Fibroblast of skin of back (primary cell): ENCODE measurements at places on chromosomes 16 and 17.

DNA sequence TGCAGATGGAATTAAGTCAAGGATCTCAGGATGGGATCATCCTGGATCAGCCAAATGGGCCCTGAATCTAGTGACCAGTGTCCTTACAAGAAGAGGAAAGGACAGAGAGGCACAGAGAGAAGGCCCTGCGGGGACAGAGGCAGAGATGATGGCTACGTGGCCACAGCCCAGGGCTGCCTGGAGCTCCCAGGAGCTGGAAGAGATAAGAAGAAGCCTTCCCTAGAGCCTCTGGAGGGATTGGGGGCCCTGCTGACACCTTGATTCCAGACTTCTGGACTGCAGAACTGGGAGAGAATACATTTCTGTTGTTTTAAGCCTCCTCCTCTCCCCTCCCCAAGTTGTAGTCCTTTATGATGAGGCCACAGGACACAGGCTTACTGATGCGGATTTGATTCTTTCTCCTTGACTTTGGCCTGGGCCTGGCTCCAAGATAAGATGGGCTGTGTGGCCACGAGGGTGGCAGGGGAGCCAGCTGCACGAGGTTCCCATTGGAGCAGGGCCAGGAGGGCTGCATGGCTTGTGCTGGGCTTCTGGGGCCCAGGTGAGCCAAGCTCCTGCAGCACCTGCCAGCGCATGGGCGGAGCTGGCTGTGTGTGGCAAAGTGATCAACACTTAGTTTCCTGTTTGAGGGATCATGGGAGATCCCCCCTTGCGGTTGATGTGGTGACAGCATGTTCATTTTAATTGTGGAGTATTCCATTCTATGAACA is 146.1 kb downstream of the IRF8 start:
- no peak for DNase-seq

DNA sequence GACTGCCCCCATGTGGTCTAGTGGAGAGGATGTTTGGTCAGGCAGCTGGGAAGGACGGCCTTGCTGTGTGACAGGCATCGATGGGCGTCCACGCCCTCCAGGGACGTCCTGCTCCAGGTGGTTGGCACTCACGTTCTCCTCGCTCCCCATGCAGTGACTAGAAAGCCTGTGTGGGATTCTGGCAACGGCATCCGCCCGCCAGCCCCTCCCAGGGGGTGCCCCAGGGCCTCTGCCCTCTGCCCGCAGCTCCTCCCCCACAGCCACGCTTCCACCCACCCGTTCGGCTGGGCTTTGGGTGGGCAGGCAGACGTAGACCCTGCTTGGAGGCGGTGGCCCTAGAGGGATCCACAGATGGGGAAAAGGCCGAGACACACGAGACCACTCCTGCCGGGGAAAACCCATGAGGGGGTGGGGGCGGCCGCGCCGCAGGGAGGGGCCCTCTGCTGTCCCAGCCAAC is 4.7 kb upstream of the IL17C start:
- DNase-seq = no peak

GRCh38 chr16:27511657-27512448 is 37.9 kb downstream of the GTF3C1 start:
- DNase-seq = no peak

DNA sequence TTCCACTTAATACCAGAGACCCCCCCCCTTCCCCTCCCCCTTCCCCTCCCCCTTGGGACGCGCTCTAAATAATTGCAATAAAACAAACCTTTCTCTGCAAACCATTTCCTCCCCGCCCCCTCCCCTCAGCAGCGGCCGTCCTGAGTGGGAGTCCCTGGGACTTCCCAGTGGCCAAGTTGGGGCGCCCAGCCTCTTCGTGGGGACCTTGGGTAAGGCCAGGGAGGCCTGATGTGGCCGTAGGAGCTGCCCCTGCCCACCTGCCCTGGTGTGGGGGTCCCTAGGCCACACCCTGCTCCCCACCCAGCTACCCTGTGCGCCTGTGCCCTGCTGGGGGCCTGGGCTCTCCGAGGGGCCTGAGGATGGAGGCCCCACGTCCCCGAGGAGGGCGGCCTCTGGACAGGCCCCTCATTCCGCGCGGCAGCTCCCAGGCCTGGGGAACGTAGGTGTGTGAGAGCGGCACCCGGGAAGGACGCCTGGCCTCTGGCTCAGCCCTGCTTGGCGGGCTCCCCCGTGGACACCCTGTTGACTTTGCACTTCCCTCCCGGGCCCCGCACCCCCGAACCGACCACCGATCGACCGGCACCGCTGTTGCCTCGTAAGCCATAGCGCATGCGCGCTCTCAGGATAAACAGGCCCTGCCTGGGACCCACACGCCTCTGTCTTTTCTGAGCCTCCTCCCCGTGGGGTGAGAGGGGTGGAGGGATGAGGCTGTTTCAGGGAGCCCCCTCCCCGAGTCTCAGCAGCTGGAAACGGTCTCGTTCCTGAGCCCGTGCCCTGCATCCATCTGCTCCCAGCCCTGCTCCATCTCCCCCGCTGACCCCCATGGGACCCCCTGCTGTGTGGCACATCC is 9.0 kb downstream of the NTHL1 start:
- DNase-seq = no peak

GRCh38 chr17:65278820-65279184 is 141.6 kb downstream of the RGS9 start:
- no peak for DNase-seq

- no peak for DNase-seq
Measured at GRCh38 chr17:17831208-17832031, 5.4 kb downstream of the SREBF1 start.

DNA sequence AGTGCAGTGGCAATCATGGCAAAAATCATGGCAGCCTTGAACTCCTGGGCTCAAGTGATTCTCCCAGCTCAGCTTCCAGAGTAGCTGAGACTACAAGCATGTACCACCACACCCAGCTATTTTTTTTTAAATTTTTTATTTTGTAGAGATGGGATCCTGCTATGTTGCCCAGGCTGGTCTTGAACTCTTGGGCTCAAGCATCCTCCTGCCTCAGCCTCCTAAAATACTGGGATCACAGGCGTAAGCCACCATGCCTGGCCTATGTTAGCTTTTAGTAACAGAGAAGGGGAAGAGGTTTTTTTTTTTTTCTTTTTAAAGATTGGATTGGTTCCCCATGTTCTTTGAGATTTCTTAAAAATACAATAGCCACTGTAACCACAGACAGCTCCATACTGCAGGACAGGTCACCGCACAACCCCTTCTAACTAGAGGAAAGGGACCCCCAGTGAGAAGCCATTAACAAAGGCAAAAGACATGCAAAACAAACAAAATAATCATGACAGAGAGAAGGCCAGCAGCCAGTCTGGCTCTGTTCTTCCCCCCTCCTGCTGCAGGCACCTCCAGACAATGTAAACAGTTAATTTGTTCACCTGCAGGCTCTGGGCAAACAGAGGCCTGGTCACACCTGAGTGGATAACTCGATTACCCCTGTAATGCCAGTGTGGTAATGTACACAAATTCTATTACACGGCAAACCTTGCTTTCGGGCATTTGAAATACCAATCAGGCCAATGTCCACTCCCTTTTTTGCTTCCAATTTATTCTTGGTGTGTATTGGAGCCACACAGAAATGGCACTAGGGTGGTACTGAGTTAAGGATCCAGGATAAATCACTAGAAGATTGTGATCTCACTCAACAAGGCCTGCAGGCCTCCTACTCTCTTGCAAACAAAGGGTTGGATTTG is 52.9 kb downstream of the SNX11 start:
- DNase-seq = no peak

GRCh38 chr17:47800686-47801085 is 20.9 kb downstream of the OSBPL7 start:
- DNase-seq = no peak

GRCh38 chr17:81513372-81513752 is 763 bp upstream of the ACTG1 start:
- peak; percentile 78 for DNase-seq

DNA sequence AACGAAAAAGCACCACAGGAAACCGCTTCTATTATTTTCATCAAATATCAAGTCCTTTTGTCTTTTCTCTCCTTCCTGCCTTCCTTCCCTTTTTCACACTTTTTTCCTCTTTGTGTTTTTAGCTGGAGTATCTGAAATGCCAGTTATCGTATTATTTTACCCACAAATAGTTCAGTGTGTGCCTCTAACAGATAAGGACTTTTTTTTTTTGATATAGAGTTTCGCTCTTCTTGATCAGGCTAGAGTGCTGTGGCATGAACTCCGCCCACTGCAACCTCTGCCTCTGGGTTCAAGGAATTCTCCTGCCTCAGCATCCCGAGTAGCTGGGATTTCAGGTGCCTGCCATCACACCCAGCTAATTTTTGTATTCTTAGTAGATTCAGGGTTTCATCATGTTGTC is 10.7 kb downstream of the DNAAF1 start:
- no peak for DNase-seq
